ENCODE measurements at places on chromosomes 12 and 14. TPM values are rescaled to one million over a fixed set of nuclear protein-coding genes. Genes with fewer than 3 reads are reported as not detected.
A peak's percentile ranks its signal among the peaks of the same experiment; 100 is the strongest.

- no peak for DNase-seq
Observed at GRCh38 chr12:25573346-25573745, 20.3 kb upstream of the LMNTD1 start.

DNA sequence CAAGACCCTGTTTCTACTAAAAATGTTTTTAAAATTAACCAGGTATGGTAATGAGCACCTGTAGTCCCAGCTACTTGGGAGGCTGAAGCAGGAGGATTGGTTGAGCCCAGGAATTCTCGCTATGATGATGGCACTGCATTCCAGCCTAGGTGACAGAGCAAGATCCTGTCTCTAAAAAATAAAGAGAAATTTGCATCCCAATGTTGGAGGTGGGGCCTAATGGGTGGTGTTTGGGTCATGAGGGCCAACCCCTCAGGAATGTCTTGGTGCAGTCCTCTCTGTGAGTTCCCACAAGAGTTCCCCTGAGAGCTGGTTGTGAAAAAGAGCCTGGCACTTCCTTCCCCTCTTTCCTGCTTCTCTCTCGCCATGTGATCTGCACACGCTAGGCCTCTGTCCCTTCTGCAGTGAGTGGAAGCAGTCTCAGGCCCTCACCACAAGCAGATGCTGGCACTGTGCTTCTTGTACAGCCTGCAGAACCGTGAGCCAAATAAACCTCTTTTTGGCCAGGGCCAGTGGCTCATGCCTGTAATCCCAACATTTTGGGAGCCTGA lies 11.3 kb downstream of the ACOT6 start:
- no peak for DNase-seq

- no peak for DNase-seq
Observed at GRCh38 chr14:61561657-61562276, 133.5 kb upstream of the HIF1A start.

DNA sequence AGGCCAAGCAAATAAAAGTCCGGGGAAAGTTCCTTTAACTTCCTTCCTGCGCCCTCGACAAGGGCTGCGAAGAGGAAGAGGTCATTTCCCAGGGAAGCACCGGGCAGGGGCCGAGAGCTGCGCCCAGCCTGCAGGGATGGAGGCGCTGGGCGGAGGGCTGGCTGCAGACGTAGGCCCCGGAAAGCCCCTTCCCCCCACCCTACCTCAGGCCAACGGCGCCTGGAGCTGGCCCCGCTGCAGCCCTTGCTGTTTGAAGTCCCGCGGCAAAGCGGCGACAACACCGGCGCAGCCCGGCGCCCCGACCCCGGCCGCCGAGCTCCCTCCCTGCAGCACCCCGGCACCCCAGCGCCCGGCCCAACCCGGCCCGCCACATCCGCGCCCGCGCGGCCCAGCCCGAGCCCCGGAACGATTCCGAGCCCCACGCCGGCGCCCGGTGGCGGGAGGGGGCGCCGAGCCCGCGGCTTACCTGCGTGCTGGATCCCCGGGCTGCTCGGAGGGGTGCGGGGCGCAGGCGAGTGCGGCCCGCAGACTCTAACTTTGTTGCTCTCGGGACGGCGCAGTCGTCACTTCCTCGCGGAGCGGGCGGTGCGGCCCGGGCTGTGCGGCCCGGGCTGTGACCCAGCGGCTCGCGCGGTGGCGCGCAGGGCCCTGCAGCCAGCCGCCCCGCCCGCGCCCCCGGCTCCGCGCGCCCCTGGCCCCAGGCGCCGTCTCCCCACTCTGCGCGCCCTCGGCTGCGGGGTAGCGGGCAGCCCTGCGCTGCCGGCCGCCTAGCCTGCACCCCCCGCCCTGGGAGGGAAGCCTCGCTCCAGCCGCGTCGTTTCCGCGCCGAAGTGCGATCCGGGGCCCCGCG lies 64.8 kb upstream of the PTGR2 start:
- peak; percentile 73 for DNase-seq

DNA sequence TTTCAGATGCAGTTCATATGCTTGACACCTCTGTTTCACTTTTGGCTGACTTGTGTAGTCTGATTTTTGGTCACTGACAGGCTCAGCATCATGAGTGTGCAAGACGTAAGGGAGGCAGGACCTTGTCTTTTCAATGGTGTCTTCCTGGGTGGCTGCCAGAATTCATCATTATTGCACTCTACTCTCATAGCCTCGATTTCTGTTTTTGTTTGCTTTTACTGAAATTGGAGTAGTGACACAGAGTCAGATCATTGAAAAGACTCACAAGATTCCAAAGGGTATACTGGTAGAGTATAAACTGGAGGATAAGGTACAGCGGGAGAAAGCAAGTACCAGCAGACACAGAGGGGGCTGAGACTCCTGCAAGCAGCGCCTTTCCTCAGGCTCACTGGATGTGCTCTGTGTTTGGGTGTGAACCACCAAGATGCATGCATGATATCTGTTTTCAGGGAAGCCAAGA lies 126.3 kb upstream of the FGD4 start:
- no peak for DNase-seq

DNA sequence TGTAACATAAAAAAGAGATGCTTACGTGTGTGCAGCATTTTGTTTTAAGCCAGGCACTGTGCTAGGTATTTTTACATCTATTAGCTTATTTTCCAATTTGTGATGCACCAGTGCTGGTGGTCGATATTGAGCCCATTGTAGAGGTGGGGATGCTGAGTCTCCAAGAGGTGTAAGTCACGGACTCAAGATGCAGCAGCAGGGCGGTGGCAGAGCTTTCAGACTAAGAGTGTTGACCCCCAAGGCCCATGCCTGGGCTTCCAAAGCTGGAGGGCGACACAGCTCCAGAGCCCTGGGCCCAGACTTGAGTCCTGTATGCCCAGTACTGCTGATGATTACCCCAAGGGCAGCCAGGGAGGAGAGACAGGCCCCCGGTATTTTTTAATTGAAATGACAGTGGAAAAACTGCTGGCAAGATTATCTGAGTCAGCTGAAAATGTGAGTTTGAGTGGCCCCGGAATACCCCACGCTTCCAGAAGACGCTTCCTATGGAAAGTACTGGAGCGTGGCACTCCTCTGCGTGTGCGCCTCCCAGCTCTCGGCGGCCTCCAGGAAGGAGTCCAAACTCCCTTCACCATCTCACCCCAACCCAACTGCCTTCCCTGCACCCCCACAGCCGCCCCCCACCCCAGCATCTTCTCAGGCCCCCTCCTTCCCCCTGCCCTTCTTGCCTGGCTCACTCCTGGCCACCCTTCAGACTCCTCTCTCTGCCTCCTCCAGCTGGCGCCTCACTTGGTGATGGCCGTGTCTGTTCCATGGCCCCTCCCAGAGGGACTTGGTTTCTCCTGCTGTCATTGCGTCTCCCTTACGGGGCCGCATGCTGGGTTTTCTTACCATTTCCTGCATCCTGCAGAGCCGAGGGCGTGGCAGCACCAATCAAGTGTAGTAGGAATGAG lies 40.7 kb downstream of the ELK3 start:
- no peak for DNase-seq

- no peak for DNase-seq
Observed at GRCh38 chr14:104530646-104531045, 48.9 kb upstream of the C14orf180 start.

GRCh38 chr12:13135371-13136178 lies 32.1 kb upstream of the GSG1 start:
- peak; percentile 69 for DNase-seq

GRCh38 chr12:99343960-99344359 lies 303.6 kb upstream of the GARIN6 start:
- no peak for DNase-seq

- no peak for DNase-seq
Observed at GRCh38 chr12:16348435-16349130, 1.1 kb downstream of the MGST1 start.

- no peak for DNase-seq
Observed at GRCh38 chr12:62776997-62777396, 158.0 kb downstream of the PPM1H start.

GRCh38 chr14:96573473-96574100 lies 71.4 kb downstream of the PAPOLA start:
- no peak for DNase-seq

DNA sequence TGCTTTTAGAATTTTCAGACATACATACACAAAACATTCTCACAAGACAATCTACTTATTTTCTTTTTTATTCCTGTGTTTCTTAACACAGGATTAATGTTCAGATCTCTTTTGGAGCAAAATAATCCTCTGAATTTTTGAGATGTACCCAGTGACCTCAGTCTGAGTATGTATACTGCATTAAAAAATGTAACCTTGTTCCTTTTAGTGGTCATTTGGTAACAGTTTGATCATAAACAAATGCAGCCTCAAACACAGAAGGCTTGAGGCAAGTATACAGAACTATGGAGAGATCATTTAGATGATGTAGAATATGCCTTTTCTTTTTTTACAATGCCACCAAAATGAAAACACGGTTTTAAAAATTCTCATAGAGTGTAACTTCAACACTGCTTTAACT lies 9.7 kb downstream of the HIF1A start:
- DNase-seq = no peak

DNA sequence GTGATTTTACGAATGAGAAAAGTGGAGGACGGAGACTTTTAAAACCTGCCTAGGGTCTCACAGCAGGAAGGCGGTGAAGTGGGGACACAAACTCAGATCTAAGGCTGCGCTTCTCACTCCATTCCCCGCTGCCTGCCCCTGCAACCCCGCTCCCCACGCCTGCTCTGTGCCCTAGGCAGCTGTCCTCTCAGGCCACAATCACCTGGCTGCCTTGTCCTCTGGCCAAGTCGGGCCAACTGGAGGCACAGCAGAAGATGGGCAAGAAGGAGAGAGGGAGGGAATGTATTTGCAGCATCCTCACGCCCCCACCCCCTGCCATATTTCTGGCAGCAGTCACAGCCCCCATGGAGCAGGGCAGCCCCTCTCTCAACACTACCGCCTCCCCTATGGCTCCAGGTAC lies 94.9 kb downstream of the CHGA start:
- no peak for DNase-seq

GRCh38 chr12:80952443-80952842 lies 14.7 kb upstream of the LIN7A start:
- DNase-seq = no peak

DNA sequence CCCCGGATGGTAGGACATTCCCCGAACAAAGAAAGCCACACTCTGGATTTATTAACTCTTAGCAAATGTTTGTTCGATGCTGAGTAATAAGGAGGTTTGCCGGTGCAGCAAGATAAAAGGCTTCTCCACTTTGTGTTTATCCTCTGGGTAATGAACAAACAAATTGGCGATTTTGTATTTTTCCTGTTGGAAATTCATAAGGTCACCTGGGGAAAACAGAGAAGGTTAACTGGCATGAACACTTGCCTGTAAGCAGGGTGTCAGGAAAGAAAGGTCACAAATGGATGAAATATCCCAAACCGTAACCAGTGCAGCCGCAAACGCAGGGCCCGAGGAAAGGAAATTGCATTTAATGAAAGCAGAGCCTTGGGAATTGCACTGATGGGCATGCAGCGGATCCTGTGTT lies 132.8 kb downstream of the RMST start:
- no peak for DNase-seq

- DNase-seq = no peak
Observed at GRCh38 chr14:103109535-103110441, 13.5 kb upstream of the TNFAIP2 start.

GRCh38 chr12:65968359-65968758 lies 144.1 kb downstream of the HMGA2 start:
- DNase-seq = no peak

DNA sequence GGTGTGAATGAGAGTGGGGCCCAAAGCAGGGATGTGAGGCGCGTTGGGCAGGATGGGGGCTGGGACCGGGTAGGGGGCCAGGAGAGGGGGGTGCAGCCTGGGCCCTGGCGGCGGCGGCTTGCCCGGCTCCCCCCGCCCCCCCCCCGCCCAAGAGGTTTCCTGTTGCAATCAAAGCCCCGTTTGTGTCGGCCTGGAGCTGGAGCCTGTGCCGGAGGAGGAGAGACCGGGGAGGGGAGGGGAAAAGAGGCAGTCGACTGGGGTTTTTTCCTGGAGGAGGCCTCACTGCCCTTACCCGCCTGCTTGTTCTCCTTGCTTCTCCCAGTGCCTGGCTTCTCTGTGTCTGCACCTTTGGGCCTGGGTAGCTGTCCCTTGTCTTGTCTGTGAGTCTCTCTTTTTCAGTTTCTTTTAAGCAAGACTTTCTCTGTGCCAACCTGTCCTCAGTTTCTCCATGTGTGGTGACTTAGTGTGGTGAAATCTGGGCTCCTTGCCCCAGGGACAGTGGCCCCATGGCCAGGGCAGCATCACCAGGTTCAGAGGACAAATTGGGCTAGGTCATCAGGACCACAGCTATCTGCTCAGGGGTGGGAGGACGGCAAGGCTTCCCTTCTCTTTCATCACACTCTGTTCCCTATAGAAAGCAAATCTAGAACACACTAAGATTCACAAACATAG lies 8.5 kb downstream of the RARG start:
- DNase-seq = peak; percentile 65

DNA sequence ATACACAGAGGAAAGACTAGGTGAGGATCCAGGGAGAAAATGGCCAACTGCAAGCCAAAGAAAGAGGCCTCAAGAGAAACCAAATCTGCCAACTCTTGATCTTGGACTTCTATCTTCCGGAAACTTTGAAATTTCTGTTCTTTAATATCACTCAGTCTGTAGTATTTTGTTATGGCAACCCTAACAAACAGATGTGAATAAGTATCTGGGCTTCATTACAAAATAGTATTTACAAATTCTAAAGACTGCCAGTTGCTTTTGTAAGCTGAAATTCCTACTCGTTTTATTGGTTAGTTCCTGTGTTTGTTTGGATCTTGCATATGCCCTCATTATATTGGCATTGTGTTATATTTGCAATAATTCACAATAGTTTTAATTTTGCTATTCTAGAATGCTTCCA lies 143.2 kb upstream of the USP15 start:
- DNase-seq = peak; percentile 39

DNA sequence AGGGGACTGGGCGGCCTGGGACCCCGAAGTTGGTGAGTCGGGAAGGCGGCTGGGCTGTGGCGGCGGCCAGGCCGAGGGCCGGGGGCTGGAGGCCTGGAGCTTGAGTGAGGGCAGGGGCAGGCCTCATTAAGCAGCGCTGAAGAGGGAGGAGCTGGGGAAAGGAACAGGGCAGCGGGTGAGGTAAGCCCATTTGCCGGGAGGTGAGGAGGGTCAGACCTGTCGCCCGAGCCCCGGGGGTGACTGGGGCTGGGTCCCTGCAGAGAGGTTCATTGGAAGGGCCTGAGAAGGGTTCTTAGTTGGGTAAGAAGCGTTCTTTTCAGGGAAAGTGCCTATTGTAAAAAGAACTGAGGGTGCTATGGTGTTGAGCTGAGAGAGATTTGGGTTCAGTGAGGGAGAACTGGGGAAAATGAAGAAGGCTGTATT lies 441 bp downstream of the RAB5B start:
- no peak for DNase-seq

GRCh38 chr14:99682809-99683618 lies 1.1 kb upstream of the CYP46A1 start:
- peak; percentile 64 for DNase-seq

- no peak for DNase-seq
Observed at GRCh38 chr12:107978641-107979040, 150.4 kb upstream of the WSCD2 start.

- peak; percentile 50 for DNase-seq
Observed at GRCh38 chr12:69388371-69388770, 28.8 kb downstream of the YEATS4 start.

GRCh38 chr12:100359822-100360221 lies 2.9 kb downstream of the SLC17A8 start:
- no peak for DNase-seq

- DNase-seq = no peak
Observed at GRCh38 chr12:104422441-104422840, 34.3 kb upstream of the CHST11 start.

GRCh38 chr12:72777806-72778205 lies 505.6 kb downstream of the TRHDE start:
- DNase-seq = no peak

- DNase-seq = no peak
Observed at GRCh38 chr12:120847814-120848213, 56.3 kb downstream of the SPPL3 start.

Gene CLEC1B
- polyA plus RNA-seq = 1.8 TPM

Gene ZDHHC22
- not detected for polyA plus RNA-seq

Gene SNAPC1
- polyA plus RNA-seq = 15.6 TPM

Gene KRT83
- not detected for polyA plus RNA-seq

Gene ACRBP
- polyA plus RNA-seq = 6.4 TPM
